Activated CD4-positive, alpha-beta T cell treated with anti-CD3 and anti-CD28 coated beads, Interleukin-2, amount 10 ng/mL, durations not matched to agents 24 days and 14 days (primary cell): ENCODE measurements at places on chromosomes 13 and 19. TPM values are rescaled to one million over a fixed set of nuclear protein-coding genes. Genes with fewer than 3 reads are reported as not detected.

Gene S1PR2
- total RNA-seq = 14.3 and 14.7 TPM in 2 replicates

Gene LYPD5
- total RNA-seq = 0.26 and 0.42 TPM in 2 replicates

Gene SELENOV
- total RNA-seq = not detected in 2 replicates

Gene ELAVL3
- 0.71 TPM in 1 of 2 replicates, not detected in the other for total RNA-seq

GRCh38 chr19:2800506-2800905, 15.2 kb downstream of the THOP1 start:
- DNase-seq = no peak
- no peak overlapping the region for H3K27ac ChIP-seq
- H3K4me3 ChIP-seq = no peak overlapping the region
- peaks cover 32% of the 10 kb centered on the region for H3K36me3 ChIP-seq
- no peaks in the 10 kb centered on the region for H3K27me3 ChIP-seq
- no peaks in the 10 kb centered on the region for H3K4me1 ChIP-seq

GRCh38 chr13:77692746-77693448, 4.6 kb upstream of the SLAIN1 start:
- H3K27ac ChIP-seq = no peak overlapping the region
- H3K4me1 ChIP-seq = peaks cover 16% of the 10 kb centered on the region
- H3K27me3 ChIP-seq = peaks cover 52% of the 10 kb centered on the region
- no peak overlapping the region for H3K4me3 ChIP-seq
- DNase-seq = no peak
- no peaks in the 10 kb centered on the region for H3K36me3 ChIP-seq

GRCh38 chr19:49585023-49585422, 3.9 kb downstream of the PRRG2 start:
- H3K4me1 ChIP-seq = peaks cover 16% of the 10 kb centered on the region
- H3K27ac ChIP-seq = no peak overlapping the region
- no peak overlapping the region for H3K4me3 ChIP-seq
- DNase-seq = no peak
- H3K27me3 ChIP-seq = peaks cover 14% of the 10 kb centered on the region
